Activated T-helper 1 cell treated with anti-CD3 and anti-CD28 coated beads, Interleukin-12 subunit alpha, Interleukin-12 subunit beta, Interleukin-2, Interleukin-4 antibody, amounts not matched to agents 30 ng/mL and 10 ng/mL and 1 ng/mL, durations not matched to agents 14 hours and 24 hours and 36 hours (primary cell): ENCODE measurements at places on chromosomes 2 and 18. TPM values are rescaled to one million over a fixed set of nuclear protein-coding genes. Genes with fewer than 3 reads are reported as not detected.

DNA sequence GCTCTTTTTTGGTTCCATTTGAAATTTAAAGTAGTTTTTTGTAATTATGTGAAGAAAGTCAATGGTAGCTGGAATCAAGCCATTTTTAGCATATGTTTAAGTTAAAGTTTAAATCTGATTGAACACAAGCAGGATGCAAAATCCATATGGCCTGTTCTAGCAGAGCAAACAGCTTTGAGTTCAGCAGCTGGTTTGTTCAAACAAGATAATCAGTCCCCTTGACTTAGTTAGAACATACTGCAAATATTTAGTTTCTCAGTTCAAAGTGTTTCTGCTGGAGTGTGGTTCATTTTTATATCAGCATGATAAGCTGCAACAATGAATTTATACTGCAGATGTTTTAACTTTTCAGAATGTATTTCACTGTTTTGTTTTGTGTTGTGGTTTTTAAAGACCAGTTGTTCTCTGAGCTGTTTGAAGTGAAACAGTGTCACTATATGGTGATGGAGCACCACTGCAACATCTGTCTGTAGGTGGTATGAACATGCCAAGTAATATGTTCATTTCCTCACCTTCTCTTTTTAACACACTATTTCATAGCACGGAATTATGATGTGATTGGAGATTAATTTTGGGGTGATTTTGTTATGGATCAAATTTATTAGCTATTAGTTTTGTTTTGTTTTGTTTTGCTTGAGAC, 125.3 kb downstream of the COL4A4 start:
- DNase-seq, result no peak
- peaks cover 10% of the 10 kb centered on the region for H3K27me3 ChIP-seq
- no peak overlapping the region for H3K27ac ChIP-seq
- H3K36me3 ChIP-seq, result no peaks in the 10 kb centered on the region

BUB1 gene
- 56.1 and 61.9 TPM in 2 replicates for total RNA-seq

DNA sequence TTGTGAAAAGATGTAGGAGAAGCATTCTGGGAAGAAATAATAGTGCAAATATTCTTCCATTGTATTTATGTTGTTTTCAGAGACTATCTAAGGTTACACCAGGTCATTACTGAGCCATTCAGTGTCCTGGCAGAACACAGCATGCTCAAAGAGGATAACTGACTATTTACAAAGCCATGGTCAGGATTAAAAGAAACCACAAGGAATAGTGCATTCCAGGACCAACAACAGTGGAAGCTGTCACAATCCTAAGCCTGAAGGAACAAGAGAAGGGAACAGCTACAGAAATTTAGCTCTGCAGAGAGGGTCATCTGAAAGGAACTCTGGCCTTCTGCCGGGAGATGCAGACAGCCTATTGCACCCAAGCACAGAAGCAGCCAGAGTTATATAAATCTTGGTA, 116.7 kb downstream of the DSC3 start:
- H3K27me3 ChIP-seq, result no peaks in the 10 kb centered on the region
- H3K36me3 ChIP-seq, result no peaks in the 10 kb centered on the region
- H3K27ac ChIP-seq, result no peak overlapping the region
- DNase-seq, result no peak
- H3K4me3 ChIP-seq, result no peak overlapping the region

- peaks cover 9% of the 10 kb centered on the region for H3K36me3 ChIP-seq
- H3K4me1 ChIP-seq, result peaks cover 4% of the 10 kb centered on the region
- no peak overlapping the region for H3K27ac ChIP-seq
- H3K4me3 ChIP-seq, result no peak overlapping the region
Observed at GRCh38 chr2:241376808-241377207, 20.7 kb downstream of the FARP2 start.
